ENCODE measurements at places on chromosomes 11 and 22.

- no peak for DNase-seq
Observed at GRCh38 chr11:118258410-118258809, 5.7 kb downstream of the MPZL2 start.

DNA sequence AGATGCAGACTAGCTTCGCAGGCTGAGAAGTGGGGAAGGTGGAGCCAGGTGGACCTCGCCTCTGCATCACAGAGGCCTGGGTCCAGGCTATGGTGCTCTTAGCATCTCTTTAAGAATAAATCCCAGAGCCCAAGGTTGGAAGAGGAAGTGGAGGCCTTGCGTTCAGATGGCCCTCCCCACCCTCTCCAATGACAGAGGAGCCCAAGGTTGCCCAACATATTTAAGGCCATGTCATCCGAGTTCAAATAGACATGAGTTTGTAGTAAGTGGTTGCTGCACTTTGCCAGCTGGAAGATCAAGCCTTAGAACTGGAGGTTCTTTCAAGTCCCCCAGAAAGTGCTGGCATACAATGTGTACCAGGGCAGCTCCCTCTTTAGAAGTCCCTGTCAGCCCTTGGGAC lies 47.1 kb upstream of the HORMAD2 start:
- no peak for DNase-seq

DNA sequence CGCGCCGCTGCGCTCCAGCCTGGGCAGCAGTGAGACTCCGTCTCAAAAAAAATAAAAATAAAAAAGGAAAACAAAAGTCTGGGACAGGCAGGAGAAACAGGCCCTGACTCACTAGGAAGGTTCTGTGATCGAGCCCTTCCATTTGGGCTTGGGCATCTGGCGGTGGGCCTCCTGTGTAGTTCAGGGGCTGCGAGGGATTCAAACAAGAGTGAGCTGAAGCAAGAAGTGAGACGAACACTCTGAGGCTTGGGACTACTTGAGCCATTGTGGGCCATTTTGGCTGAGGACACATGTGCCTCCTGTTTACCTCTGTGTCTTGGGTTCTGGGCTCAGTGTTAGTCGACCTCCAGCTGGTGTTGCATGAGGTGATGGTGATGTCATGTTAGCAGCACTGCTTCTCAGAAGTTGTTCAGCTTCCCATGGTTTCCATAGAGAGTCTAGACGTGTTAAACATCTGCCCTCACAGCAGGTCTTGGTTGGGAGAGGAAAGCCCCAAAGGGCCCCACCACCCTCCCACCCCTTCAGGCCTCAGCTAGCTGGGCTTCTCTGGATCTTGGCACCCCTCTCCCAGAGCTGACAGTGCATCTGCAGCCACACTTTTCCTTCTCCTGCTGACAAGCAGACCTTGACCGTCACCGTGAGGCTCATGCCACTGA lies 57.8 kb downstream of the MED15 start:
- no peak for DNase-seq

GRCh38 chr11:65856689-65857499 lies 1.1 kb downstream of the CFL1 start:
- DNase-seq: peak; percentile 70

DNA sequence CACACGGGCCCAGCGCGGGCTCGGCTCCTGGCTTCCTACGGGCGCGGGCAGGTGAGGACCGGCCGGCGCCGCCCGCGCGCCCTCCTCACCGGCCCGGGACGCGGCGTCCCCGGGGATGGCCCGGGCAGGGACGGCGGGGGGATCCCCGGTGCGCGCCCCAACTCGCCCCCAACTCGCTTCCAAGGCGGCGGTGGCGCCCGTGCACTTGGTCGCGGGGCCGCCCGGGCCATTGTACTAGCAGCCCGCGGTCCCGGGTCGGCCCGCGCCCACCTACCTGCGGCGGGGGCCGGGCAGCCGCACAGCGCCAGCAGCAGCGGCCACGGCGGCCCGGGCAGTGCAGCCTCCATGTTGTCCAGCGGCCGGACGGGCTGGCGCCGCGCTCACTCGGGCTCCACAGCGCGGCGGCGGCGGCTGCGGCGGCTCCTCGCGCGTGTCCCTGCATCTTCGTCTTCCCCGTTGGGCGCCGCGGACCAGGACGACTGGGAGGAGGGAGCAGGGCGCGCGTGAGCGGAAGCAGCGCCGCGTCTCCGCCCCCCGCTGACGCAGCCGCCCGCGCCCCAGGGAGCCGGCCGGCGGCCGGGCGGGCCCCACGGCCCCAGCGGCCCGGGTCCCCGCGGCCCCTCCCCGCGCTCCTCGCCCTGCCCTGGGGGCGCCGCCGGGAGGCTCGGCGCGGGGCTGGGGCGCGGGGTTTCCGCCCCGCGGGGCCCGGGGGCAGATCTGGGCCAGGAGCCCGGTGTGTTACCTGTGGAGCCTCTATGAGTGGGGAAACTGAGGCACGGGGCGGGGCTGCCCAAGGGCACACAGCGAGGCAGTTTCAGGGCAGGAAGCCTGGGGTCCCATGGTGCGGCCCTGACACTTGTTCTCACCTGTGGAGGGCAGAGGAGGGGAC lies 159.3 kb upstream of the GRK3 start:
- DNase-seq: no peak

DNA sequence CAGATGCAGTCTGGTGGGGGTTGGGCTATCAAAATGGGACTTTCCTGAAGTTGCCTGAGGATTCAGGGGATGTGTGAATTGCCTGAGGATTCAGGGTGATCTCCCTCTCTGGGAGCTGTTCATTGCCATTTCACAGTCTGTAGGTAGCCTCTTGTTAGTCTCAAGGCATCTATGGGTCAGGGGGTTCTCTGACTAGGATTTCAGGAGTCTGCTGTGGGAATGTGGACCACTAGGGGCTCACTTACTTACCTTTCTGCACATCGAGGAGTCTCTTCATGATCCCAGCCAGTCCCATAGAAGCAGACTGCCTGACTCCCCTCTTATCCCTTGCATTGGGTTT lies 54.0 kb downstream of the KCNQ1OT1 start:
- DNase-seq: no peak

GRCh38 chr11:39221550-39222138 lies 2237.8 kb downstream of the LRRC4C start:
- DNase-seq: no peak

DNA sequence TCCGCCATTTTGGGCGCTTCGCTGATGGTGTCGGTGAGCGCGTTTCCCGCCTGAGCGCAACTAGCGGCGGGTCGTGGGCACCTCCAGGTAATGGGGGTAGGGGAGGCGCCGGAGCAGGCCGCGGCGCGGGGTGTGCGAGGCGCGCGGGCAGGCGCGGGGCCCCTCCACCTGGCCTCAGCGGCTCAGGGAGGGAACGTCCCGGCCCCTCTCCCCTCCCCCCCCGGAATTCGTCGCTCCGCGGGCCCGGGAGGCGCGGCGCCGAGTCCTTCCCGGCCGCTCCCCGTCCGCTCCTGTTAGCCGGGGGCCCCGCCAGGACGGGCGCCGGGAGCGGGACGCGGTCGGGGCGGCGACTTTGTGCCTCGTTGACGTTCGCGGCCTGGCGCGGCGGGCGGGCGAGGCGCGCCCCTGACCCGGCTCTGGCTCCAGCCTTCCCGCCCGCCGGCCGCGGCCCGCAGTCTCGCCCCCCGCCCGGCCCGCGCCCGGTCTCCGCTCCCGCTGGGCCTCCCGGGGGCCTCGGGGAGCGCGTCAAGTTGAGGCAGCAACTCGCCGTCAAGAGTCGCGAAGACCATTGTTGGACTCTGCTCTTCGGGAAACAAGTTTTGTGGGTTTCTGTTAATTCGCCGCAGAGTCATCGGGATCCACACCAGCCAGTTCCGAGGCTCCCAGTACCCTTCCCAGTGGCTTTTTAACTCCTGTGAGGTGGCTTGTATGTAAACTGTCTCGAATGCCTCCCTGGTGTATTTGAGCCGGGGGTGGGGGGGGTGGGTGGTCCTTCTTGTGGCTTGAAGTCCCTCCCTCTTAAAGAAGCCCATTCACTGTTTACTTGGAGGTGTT lies at the start of gene PPP6R3:
Gene PPP6R3, plus strand, starts transcription at position 12 of the 834 bp plus-strand sequence. CDS start 76,913 bp downstream, outside the sequence.
- DNase-seq: no peak

GRCh38 chr11:35968386-35969088 lies 24.7 kb downstream of the LDLRAD3 start:
- DNase-seq: no peak

DNA sequence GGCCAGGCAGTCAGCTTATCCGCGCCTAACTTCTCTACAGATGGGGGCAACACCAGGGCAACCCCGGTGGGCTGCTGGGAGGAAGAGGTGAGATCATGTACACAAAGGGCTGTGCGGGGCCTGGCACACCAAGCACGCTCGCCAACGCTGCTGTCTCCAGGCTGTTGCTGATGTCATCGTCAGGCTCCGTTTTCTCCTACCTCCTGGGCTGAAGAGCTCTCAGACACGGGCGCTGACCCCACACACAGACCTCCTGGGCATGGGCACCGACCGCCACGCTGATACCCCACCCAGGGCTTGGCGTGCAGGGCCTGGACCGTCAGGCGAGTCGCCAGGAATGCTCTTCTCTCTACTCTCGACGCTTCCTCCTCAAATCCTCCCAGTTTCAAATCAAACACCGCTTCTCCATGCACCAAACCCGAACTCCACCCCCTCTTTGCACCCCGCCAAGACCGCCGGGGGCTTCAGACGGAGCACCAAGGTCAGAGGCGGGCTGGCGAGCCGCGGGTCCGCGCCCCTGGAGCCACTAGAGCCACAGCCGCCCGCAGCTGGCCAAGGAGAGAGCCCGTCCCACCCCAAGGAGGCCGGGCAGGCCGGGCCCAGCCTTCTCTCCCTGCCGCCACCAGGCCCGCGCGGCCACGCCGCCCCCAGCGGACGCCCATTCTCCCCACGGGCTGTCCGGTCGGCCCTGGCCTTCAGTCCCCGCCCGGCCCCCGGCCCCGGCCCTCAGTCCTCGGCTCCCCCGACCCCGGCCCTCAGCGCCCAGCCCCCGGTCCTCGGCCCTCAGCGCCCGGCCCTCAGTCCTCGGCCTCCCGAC lies 772 bp downstream of the SBF1 start:
- DNase-seq: no peak

DNA sequence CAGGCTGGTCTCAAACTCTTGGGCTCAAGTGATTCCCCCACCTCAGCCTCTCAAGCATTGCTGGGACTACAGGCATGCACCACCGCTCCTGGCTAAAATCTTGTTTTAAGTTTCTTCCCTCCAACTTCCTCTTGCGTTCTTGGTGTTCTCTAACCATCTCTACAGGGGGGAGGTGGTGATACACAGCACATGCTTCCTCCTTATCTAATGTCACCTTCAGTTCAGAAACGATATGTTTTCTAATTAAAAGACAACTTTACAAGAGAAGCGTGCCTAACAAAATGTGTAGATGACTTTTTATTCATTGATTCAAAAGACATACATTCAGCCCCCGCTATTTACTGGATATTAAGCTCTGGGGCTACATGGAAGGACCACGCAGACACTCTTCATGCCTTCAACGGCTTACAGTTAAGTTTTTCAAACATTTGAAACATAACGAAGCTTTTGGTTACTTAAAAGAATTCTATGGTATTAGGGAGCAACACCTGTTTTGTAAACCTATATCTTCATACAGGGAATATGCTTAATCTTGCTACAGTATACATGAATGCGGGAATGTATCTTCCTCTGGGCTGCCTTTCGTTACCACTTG lies 933 bp upstream of the DLAT start:
- no peak for DNase-seq

DNA sequence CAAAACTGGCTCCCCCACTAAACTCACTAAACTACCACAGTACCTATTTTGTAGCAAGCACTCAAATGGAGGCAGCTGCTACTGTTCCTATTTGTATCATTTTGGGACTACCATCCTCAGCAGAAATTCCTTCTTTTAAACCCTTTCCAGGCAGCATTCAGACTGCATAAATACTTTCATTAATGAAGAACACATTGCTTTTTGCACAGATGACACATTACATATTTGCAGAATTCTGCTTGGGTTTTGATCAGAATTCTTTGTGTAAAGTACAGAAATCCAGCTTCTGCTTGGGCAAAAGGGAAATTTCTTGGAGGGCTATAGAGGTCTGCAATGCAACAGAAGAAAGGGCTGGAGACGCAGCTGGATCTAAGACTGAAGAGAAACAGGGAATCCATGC lies 24.2 kb downstream of the RBX1 start:
- no peak for DNase-seq

DNA sequence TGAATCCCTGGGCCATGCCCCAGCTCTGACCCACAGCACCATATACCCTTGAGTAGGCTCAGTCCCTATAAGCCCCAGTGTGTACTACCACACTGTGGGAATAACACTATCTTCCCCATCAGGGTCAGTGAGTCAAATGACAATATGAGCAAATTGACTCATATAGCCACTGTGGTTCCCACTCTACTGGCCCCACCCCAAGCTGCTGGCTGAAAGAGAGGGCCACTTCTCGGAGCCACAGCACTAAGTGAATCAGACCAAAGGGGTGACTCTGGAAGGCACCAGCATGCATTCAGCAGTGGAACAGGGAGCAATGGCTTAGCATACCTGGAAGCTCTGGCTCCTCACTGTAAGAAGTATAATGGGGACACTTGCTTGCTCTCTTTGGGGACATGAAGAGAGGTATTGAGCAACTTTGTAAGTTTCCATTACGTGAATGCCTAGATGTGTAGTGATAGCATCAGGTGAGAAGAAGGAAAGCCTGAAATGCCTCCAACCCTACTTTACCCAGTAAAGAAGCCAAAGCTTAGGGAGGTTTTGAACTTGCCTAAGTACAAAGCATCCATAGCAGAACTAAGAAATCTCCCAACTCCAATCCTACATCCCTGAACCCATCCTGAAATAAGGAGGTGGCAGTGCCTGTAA lies 13.5 kb downstream of the CD59 start:
- DNase-seq: no peak

DNA sequence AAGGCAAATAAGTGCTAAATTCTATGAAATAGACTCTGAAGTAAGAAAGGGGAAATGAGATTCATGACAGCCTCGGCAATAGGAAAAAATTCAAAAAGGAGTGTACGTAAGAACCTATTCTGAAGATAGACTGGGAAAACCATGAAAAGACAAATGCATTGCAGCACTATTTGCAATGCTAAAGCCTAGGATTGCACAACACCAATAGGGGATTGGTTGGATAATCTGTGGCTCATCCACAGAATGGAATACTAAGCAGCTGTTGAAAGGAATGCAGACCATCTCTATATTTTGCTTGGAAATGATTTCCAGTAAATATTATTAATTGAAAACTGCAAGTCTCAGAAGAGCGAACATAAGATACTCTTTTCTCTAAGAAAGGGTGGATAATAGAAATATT lies 91.7 kb upstream of the CLMP start:
- no peak for DNase-seq

DNA sequence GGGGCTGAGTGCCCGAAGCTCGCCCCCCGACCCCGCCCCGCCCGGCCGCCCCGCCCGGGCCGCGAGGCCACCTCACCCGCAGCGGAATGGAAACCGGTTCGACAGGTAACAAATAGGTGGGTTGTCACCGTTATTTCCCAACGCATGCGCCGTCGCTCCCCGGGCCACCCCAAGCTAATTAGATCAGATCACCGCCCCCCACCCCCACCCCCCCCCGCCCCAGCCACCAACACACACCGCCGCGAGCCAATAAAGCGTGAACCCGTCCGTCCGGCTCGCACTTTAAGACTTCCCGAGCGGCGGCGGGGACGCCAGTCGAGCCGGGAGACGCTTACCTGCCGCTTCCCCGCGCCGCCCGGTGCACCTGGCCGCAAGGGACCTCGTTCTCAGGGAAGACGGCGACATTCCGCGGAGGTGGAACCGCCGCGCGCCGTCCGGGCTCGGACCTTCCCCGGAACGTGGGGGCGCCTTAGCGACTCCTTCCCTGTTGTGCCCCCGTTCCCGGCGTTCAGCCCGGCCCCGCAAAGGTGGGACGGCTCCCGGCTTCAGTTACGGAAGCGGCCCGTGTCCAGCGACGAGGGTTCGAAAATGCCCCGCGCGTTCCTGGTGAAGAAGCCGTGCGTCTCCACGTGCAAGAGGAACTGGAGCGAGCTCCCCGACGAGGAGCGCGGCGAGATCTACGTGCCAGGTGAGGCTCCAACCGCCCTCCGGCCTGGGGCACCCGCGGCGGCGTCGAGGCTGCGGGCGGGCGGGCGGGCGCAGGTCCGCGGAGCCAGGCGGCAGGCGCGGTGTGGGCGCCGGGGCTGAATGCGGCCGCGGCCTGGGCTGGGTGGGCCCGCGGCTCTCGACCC lies at the start of gene OVOL1:
Gene OVOL1, plus strand, starts transcription at position 278 of the 851 bp plus-strand sequence. Its CDS starts 311 bp downstream, at position 589.
- DNase-seq: no peak
